ENCODE measurements at places on chromosomes 6 and 20. TPM values are rescaled to one million over a fixed set of nuclear protein-coding genes. Genes with fewer than 3 reads are reported as not detected.

KCNK17 gene
- total RNA-seq: not detected

DNA sequence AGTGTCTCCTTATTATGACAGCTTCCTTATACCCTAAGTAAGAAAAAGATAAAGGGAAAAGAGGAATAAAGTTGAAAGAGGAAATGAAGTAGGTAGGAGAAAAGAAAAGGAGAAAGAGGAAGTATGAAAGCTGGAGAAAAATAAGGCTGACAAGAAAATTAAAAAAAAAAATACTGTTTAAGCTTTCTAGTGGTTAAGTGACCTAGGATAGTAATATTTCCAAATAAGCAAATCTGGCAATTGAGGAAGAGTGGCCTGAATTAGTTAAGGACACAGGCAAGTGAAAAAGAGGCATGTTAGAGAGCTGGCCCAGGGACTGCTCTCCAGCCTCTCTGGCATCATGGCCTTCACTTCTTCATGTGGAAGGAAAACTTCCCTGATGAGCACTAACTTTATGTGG, 76.5 kb upstream of the ADGRF1 start:
- no peak for DNase-seq

GRCh38 chr6:73030791-73031782, 194.2 kb downstream of the KHDC1L start:
- no peak for DNase-seq

DNA sequence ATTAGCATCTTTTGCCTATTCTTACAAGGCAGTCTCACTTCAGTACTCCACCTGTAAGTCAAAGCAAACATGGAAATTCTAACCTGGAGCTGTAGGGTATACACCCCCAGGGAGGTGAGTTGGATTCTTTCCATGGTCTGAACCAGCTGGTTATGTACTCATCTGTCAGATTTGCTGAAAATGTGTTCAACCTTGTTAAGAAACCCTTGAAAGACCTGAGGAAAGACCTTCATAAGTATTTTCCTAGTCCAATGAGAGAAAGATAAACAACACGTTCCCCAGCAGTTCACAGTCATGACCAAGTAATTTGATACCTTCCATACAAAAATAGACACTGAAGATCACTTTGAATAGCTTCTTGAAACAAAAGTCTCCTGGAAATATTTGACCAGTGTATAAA, 42.5 kb downstream of the ID4 start:
- DNase-seq: no peak

- DNase-seq: peak; percentile 96
Measured at GRCh38 chr20:25310268-25310920, 62.5 kb downstream of the PYGB start.

DNA sequence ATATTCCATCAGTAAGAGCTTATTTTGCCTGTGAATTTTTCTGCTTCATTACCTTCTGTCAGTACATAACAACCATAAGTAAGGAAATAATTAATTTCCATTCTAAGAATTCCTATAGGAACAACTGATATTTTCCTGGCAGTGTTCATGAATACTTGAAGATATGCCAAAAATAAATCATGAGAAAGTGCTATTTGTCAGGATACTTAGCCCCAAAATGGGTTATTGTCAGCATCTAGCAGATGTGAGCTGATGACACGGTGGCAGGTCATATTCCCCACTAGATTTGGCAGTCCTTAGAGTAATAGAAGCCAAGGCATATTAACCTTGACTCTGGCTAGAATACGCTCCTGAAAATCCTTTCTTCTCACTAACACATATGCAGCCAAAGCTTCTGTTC, 43.2 kb upstream of the CRISP1 start:
- DNase-seq: no peak

GRCh38 chr20:16209951-16210361, 363.3 kb downstream of the KIF16B start:
- no peak for DNase-seq

DNA sequence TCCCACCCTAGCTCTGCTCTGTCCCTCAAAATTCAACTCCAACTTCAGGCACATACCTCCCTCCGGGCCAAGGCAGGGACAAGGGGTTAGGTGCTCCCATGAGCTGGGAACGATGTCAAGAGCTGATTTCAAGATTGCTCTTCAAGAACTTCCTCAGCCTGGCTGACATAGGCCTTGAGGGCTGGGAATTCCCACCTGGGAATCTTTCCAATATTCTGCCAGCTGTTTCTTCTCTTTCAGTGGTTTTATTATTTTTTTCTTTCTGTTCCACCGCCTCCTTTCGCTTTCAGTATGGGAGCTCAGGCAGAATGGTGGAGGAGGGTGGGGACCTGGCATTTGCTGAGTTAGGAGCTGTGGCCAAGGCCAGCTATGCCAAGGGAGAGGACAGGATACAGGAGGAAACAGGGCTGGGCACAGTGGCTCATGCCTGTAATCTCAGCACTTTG, 33.7 kb downstream of the SRSF3 start:
- DNase-seq: no peak

Data from SJSA1 (cell line).